NCI-H2081 treated with DMSO at 0.1 percent for 48 hours (cell line): ENCODE measurements at places on chromosomes 2 and 18.

- DNase-seq, result no peak
Measured at GRCh38 chr2:128809259-128809636, 490.6 kb upstream of the HS6ST1 start.

DNA sequence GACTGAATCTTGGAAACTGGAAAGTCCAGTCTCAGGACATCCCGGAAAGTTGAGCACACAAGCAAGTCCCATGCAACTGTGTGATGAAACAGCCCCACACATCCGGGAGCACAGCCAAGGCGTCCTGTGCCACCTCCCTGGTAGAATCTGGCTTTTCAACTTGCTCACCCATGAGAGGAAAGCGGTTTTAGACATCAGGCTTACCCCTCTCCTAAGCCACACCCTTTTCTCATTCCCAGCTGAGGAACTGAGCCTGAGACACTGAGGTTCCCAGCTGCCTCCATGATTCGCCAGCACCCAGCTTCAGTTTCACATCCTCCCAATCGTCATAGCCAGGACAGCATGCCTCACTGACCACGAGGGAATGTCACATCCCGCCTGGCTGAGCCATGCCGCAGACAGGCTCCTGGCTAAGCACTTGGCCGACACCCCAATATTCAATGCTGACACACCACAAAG, 60.3 kb downstream of the STEAP3 start:
- no peak for DNase-seq

- no peak for DNase-seq
Measured at GRCh38 chr2:160402997-160403979, 90.3 kb downstream of the RBMS1 start.

GRCh38 chr2:231683292-231684235, 24.8 kb upstream of the PTMA start:
- DNase-seq, result peak; percentile 40

DNA sequence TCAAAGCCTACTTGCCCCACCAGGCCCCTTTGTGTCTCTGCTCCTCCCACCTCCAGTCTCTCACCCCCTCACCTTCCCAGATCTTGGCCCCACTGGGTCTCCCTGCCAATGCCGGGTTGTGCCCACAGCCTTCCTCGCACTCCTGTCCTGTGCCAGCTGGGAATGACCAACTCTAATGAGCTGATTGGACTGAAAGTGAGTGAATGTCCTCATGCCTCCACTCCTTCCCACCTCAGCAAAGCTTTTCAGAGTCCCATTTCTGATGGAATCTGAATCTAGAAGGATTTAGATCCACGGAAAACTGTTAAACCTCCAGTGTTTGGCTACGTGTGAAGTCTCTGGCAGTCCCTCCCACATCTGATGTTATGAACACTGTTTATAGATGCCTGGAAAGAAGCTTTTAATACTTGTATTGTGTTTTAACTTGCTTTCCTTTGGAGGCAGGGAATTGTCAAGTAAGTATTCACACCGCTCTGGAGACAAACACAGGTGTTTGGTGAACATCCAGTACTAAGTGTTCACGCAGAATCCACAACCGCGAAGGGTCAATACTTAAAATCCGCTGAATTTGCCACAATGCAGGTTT, 103.9 kb downstream of the RTN4 start:
- DNase-seq, result no peak

DNA sequence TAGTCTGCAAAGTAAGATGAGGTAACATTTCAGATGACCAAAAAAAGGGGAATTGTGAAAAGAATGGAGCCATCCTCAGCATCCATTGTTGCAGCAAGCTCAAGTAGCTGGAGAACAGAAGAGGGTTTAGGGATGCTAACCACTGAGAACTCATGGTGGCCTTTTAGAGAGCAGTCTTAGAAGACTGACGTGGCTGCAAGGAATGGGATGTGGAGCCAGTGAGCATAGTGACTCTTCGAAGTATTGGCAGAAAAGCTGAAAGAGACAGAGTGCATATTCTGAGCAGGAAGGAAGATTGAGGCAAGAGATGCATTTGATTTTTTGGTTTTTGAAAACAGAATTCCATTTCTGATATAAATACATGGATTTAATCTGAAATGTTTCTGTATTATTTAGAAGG, 151.2 kb downstream of the UBE2E3 start:
- DNase-seq, result no peak

DNA sequence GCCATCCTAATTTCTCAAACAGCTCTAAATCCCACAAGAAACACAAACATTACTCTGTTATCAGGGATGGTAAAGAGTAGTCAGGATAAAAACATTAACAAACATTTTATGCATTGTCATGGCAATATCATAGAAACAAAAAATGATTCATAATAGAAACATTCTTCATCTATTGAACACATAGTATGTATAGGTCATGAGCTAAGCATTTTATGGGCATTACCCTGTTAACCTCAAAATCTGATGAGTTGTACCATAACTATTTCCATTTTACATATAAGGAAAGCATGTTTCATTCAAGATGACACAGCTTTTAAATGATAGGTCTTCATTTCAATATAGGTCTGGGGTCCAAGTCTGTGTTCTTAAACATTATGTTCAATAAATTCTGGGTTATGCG, 344.9 kb downstream of the RND3 start:
- no peak for DNase-seq

GRCh38 chr18:50559752-50560680, at the start of gene MAPK4:
Gene MAPK4 (plus strand): TSS chr18:50560087. CDS start chr18:50663959, 103,872 bp downstream.
- DNase-seq, result no peak

DNA sequence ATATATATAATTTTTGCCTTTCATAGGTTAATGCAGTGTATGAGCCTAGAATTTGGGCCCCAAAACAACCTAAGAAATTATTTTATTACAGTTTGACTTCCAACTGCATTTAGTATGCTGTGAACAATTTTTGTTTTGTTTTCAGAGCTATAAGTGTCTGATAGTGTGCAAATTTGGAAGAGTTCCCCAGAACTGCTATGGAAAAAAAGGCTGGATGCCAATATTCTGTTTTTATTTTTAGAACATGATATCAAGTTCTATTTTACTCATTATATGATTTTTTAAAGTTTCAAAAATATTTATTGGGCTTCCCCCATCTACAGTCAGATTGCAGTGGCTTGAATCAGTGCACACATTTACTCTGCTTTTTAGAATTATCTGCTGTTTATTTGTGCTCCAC, 42.6 kb downstream of the MRPS9 start:
- DNase-seq, result no peak

GRCh38 chr18:76434452-76434851, 60.6 kb downstream of the ZNF516 start:
- DNase-seq, result no peak
